ENCODE measurements at places on chromosomes 16 and 17. TPM values are rescaled to one million over a fixed set of nuclear protein-coding genes. Genes with fewer than 3 reads are reported as not detected.

GRCh38 chr16:89973654-89974335 lies 25.2 kb downstream of the DEF8 start:
- no peak for DNase-seq

- no peak for DNase-seq
Measured at GRCh38 chr17:27878776-27879562, 14.2 kb downstream of the LYRM9 start.

DNA sequence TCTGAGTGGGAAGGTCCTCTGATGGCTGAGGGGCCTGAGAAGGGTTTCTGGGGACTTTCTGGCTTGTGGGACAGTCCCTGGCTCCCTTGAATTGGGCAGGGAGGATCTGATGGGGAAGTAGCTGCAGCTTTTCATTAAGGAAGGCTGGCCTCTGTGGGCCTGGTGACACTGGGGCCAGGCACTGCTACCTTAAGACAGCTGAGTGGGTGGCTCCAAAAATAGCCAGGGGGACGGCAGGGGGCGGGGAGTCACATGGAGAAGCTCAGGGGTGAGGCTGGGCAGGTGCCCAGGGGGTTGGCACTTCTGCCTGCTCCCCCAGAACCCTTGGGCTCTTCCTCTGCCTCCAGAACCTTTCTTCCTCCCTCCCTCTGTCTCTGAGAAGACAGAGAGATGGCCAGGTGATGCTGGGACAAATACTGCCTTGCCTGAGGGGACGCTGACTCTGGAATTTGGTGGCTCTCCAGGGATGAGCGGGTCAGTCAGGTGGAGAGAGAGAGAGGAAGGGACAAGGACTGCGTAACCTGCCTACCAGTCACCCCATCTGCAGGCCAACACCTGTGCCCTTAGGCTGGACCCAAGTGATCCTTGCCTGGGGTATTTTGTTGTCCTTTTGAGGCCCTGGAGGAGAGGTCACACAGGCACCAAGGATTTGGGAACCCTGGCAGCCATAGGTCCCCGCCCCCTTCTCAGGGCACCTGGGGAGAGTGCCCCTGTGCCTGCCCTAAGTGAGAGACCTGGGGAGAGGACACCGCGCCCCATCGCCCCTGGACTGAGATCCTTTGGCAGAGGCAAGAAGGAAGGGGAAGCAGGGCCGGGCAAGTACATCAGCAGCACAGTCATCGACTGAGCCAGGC lies 1.7 kb upstream of the SGCA start:
- no peak for DNase-seq

DNA sequence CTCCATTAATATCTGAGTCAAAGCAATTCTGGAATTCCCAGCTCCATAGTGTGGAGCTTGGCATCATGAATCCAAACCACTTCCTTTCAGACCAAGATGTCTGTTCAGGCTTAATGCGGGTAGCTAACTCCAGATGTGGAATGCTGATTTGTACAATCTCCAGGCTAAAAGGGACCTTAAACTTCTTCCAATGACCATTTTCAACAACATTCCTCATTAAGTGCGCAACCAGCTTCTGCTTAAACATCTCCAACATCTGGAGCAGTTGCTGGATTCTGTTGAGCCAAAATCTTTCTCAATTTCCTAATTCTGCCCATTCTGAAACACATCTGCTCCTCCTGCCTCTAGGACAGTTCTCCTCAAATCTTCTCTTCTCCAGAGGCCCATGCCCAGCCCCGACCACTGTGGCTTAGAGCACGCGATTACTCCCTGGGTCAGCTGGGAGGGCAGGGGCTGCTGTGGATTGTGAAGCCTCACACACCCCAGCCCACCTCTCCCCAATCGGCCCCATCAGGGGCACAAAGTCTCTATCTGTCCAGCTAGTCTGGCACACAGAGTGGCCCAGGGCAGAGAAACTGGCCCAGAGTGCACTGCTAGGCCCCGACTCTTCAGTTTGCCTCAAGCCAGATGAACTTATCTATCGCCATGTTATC lies 36.2 kb downstream of the ASPA start:
- no peak for DNase-seq

DNA sequence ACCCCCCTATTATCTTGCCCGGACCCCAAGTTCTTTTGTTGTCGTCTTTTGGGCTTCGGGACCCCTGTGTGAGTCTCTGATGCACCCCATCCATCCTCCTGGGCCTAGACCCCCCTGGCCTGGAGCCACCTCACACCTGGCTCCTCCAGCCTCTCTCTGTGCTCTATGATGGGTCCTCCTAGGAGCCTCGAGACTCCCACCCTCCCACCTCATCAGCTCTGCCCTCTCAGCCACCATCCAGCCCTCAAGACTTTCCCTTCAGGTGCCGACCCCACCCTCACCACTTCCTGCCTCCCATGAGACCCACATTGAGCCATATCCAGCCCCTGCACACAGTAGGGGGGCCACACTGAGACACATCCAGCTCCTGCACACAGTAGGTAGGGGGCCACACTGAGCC lies 8.7 kb upstream of the ATP2A3 start:
- no peak for DNase-seq

DNA sequence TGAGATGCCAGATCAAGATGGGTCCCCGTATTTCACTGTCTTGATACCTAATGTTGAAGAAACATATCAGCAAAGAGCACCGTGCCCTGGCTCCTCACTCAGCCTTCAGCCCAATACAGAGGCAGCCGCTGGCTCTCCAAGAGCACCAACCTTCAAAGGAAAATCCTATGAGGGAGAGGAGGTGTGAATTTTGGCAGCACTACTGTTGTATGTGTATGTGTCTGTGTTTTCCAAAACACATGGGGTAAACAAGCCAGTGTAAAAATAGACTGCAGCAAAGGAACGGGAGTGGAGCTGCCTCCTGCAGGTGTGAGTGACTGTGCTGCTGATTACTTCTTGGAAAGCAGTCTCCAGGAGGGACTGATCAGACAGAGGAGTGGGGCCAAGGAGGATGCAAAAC lies 194.0 kb upstream of the CDH5 start:
- DNase-seq = no peak

Gene SLC13A5
- total RNA-seq = 1.1 TPM

DNA sequence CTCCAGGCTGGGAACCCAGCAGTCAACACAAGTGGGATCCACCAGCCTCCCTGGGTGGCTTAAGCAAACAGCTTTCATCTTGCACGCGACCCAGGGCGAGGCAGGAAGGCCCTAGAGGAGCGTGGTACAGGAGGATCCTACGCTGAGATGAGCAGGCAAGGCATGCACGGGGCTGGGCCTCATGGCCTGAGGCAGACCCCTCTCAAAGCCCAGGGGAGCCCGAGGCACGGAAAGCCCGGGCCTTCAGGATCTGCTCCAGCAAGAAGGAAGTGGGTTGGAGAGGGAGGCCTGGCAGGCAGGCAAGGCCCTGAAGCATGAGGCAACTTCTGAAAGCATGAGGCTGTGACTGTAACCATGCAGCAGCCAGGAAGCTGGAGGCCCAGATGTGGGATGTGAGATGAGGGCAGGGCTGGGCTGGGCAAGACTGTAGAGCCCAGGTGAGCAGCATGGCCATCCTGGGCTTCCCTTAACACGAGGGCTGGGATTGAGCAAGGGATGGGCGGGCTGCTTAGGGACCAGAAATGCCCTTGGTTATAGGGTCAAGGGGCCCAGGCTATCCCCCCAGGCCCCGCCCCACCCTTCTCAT lies 338.7 kb downstream of the C16orf95 start:
- no peak for DNase-seq

GRCh38 chr17:21008992-21009671 lies 33.7 kb downstream of the USP22 start:
- no peak for DNase-seq

DNA sequence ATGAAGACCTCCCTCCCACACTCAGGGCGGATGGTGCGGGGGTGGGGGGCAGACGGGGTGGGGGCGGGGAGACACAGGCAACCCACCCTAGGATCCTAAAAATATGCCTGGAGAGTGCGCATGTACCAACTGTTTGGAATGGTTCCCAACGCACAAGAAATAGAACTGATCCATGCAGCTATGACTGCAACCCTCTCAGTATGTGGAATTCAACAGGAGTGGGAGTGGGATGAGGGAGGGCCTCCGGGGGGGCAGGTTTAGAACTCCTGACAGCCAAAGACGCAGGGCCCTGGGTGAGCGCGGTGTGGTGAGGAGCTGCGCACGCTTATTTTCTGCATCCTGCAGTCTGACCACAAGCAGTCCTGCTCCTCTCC lies 1.1 kb upstream of the P2RX5 start:
- DNase-seq = no peak

DNA sequence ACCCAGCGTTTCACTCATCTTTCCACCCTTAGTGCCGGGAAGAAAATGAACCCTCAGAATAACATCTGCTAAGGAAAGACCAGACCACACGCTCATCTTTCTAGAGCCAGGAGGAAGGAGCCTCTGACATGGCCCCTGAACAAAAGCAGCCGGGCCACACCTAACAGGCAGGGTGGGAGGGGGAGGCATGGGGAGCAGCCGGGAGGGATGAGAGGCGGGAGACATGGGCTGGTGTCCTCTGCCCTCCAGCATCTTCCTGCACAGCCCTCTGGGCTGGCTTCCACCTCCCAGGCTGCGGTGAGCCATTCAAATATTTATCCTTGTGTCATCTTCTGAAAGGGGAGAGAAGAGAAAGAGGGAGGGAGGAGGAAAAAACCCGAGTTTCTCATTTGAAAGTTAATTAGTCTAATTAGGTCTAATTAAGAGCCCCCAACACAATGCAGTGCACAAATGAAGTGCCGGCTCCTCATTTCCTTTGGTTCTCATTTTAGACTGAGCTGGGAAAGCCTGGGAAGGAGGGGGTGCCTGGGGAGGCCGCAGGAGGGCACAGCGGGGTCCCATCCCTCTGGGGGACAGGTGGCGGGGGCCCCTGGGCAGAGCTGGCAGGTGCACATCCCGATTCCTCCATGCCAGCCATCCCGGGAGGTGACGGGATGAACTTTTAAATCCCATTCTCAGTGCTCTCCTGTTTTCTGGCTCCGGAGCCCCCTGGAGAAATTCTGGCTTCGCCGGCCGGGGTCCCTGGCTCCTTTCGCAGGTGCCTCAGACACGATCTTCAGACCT lies 90.5 kb downstream of the ENGASE start:
- DNase-seq = no peak

Gene NHLRC4
- total RNA-seq = 0.51 TPM

- DNase-seq = no peak
Measured at GRCh38 chr17:27566671-27567562, 64.1 kb upstream of the LGALS9 start.

Data from progenitor cell of endocrine pancreas (in vitro differentiated cells).